ENCODE measurements at places on chromosomes 12 and 14.

DNA sequence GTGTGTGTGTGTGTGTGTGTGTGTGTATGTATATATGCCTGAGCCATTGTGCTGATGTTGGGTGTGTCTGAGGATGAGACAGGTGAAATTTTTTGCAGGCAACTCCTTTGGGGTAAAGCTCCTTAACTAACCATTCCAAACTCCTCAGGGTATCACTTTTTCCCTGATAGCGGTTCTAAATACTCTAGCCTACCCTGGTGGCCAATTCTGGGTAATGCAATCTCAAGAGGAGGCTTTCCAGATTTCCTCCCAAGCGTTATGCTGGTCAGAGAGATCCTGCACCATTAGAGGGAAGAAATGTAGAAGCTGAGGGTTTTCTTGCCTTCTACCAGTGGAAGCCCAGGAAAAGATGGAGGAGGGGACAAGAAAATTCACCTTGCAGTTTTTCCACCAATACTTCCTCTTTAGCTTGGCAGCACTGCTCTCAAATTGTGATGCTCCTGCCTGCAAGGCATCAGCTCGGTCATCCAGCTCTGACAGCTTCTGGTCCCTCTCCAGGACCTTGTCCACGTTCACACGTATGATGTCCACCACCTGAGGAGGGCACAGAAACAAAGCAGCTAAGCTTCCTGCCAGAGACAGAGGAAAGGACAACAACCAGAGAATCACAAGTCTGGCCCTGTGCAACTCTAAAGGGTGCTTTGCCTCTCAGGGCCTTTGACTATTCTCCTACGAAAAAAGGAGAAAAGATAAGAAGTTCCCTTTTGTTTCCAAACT is 4.9 kb downstream of the VAMP1 start:
- peak; percentile 72 for DNase-seq

DNA sequence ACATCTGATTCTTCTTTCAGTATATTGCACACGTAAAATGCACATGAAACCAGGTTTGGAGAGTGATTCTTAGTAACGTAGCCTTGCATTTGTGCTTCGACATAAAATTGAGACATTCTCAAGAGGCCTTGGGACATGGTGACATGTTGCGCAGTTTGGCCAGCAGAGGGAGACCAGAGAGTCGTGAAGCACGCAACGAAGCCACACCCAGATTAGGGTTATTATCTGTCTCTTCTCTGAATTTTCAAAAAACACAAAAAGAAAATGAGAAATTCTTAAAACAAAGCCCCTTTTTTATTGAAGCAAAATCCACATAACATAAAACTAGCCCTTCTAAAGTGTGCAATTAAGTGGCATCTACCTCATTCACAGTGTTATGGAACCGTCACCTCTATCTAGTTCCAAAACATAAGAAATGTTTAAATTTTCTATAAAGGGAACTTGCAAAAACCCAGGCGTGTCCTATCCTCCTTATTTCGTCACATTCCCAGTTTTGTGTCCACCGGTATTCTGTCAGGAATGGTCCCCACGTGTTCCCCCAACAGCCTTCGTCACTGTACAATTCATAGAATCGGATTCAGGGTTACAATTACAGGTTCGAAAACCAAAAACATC is 108.8 kb upstream of the ATF7IP start:
- peak; percentile 85 for DNase-seq

GRCh38 chr12:90653040-90653439 is 301.9 kb downstream of the CCER1 start:
- DNase-seq = no peak

GRCh38 chr12:92558806-92559205 is 144.0 kb upstream of the PLEKHG7 start:
- no peak for DNase-seq

DNA sequence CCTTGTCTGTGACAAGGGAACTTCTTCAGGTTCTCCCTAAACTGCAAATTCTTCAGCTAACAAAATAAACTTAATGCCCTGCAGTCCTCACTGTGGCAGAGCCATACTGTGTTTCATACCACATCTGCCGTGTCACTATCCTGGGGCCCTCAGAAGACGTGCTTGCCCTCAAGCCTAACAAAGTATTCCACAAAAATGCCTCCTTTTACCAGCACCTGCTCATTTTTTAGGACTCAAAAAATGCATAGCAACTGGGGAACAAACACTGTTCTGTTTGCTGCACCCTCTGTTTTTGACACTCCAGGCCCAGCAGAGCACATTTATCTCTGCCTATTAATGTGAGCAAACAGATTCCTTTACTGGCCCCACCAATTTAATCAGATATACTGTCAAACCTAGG is 270.7 kb upstream of the SSTR1 start:
- DNase-seq = no peak

GRCh38 chr14:32121948-32122347 is 44.8 kb downstream of the ARHGAP5 start:
- DNase-seq = no peak

DNA sequence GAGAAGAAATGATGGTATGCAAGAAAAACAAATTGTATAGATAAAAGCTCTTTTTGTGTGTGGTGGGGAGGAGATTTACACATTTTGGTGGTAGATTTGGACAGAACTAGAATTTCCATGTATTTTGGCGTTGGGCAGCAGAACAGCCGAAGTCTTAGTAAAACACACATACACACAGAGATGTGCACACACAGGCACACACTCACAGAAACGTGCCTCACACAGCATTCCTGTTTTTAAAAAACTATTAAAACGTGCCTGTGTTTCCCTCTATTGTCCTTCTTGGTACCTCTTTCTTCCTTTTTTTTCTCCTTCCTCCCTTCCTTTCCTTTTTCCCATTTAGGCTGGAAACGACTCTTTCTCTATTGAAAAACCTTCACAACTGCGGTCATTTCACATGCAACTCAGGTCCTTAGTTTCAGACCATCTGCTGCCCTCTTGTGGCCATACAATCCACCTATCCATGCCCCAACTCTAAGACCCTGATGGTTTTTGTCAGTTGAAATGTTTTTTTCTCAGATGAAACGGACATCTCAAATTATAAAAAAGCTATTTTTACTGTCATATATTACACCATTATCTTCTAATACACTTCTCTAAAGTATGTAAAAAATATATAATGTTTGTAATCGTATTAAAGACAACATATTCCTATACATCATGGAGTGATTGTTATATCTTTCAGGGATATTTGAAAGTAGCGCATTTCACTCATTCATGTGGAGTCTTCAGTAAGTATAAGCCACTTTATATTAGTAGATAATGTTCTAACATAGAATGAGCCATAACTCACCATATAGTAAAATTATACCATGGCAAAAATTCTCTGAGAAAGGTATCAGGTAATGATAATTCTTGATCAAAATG is 386.7 kb upstream of the NOVA1 start:
- DNase-seq = peak; percentile 24

GRCh38 chr14:100323942-100324307 is 786 bp downstream of the SLC25A47 start:
- no peak for DNase-seq

DNA sequence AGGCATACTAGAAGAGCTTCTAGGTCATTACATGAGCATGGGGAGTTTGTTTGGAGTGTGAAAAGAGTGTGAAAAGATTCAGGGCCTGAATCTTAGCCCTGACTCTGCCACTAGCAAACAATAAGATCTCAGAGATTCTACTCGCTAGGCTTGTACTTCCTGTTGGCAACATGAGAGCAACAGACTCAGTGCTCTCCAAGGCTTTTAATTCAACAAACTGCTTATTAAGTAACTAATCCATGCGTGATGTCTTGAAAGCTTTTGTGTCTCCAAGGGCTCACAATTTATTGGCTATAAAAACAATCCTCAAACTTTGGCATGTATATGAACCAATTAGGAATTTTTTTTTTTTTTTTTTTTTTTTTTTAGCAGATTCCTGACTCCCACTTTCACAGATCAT is 105.1 kb downstream of the STXBP6 start:
- no peak for DNase-seq

DNA sequence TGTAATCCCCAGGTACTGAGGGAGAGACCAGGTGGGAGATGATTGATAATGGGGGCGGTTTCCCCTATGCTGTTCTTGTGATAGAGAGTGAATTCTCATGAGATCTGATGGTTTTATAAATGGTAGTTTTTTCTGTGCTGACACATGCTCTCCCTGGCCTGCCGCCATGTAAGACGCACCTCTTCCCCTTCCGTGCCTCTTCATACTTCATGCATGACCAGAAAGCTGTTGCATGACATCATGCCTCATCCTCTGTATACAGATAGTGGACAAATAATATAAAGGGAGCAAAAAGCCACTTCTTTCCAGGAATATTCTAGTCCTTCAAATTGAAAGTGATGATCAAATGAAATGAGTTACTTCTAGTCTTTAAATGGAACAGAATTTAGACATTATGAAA is 47.3 kb upstream of the LRIG3 start:
- DNase-seq = no peak

- DNase-seq = no peak
These were observed 85.9 kb downstream of the PTGER2 start for GRCh38 chr14:52399921-52400595.

GRCh38 chr12:89827592-89827991 is 119.0 kb upstream of the ATP2B1 start:
- DNase-seq = no peak

DNA sequence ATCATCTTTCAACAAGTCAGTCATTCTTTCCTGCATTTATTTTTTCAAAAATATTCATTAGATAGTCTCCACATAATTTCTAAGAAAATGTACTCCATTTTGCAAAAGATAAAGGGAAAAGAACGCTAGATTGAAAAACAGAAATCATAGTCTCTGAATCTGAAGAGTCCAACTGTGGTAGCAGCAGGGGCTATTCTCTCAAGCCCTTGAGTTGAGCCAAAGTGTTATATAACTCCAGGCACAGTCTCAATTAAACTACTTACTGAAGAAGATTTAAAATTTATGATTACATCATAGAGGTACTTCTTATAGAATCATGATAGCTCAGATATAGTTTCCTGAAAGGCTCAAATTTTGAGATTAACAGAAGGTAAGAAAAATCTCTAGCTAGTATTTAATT is 5.8 kb downstream of the LDHB start:
- no peak for DNase-seq

- DNase-seq = no peak
These were observed 1168.5 kb upstream of the FLRT2 start for GRCh38 chr14:84361476-84361875.

- DNase-seq = no peak
These were observed 24.2 kb upstream of the HIF1A start for GRCh38 chr14:61671082-61671481.

DNA sequence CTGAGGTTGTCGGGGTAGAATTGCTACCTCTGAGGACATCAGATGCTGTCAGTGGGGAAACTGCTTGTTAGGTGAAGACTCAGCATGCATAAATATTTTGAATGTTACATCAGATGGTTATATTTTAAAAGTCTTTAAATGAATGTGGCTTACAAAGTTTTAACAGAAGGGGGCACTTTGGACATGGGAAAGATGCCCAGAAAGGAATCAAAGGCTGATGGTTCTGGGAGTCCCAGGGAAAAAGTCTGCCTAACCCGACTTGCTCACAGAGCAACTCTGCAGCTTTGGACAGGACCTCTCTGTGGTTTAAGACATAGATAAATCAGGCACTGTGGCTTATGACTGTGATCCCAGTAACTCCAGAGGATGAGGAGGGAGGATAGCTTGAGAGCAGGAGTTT is 474.9 kb downstream of the ATP23 start:
- no peak for DNase-seq

DNA sequence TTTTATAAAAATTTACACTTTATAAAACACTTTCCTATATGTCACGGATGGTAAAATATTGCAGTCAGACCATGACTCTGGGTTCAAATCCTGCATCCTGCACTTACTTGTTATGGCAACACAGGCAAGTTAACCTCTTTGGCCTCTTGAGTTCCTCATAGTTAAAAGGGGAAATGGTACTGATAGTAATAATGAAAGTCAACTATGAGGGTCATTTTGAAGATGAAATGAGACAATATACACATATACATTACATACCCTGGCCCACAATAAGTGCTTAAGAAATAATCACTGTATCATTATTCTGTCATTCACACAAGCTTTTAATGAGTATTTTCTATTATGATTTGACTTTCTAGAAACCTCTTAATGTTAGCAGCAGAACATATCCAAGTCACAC is 64.4 kb downstream of the C12orf42 start:
- DNase-seq = no peak

GRCh38 chr14:85413836-85414526 is 116.0 kb upstream of the FLRT2 start:
- DNase-seq = no peak

DNA sequence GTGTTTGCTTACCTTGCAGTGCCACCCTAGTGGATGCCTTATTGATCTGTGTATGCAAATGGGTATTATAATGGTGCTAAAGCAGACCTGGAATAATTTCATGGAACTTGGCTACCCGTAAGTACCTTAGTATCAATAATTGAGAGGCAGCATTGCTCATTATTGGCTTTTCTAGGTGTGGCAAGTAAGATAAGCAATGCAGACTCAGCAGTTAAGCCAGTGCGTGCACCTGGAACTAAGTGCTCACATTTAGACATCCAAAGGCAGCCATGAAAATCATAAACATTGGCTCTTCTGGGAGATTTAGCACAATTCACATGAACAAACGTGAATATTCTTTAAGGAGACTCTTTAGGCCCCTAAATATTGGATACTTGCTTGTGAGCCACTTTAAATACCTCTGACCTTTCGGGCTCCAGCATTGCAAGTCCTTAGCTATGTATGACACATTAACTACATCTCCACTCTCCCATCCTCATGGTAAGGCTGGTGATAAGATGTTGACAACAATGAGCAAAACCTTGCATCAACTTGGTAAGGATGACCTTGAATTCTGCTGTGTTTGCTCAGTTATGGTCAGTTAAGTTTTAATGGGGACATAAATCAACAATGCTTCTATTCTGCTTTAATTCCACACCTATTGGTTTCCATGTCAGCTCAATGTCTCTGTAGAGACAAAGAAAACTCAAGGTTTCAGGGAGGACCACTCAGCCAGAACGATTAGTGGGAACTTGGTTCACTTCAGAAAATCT is 112.0 kb downstream of the SLC5A8 start:
- no peak for DNase-seq

- no peak for DNase-seq
These were observed 187.7 kb upstream of the ATXN7L3B start for GRCh38 chr12:74349925-74350324.

- peak; percentile 44 for DNase-seq
These were observed 24.0 kb downstream of the CCDC38 start for GRCh38 chr12:95918194-95918993.

DNA sequence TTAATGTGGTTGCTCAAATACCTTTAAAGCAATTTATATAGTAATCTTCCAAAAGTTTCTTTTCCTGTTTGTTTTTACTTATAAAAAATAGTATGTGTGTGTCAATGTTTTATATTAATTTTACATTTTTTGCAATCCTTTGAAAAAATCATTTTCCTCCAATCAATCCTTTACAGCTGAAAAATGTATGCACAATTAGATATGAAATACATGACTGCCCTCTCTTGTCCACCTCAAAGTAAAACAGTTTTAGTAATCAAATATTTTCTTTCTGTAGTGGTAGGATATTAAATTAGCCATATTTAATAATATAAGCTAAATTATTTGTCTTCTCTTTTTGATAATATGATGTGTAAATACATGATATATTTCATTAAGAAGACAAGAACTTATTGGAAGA is 269.9 kb downstream of the ADAMTS20 start:
- peak; percentile 40 for DNase-seq

Data from kidney capillary endothelial cell (primary cell).